Fibroblast of skin of abdomen (primary cell): ENCODE measurements at places on chromosomes 4 and X.

GRCh38 chrX:155767876-155768769, 113.0 kb upstream of the VAMP7 start:
- peak; percentile 43 for DNase-seq

DNA sequence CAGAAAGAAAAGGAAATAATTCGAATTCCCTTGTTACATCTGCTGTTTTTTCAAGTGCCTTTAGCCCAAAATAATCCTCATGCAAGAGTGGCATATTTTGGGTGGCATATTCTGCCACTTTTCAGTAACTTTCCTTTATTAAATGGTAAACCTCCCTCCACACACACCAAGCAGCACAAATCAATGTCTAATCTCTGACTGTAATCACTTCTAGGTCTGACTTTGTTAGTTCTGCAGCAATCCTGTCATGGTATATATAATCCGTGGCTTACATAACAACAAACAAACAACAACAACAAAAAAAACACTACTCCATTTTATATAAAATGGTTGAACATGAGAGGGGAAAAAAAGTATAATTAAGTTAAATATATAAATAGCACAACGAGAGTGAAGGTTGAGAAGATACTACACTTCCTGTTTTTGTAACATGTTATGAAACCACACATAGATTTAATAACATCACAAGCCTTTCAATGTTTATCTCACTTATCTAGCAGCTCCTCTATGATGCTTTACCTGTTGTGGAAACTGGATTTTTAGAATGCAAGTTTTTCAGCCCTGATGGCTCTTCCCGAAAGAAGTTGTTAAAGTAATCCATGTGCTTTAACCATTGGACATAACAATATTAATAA, 715.4 kb downstream of the GRXCR1 start:
- DNase-seq, result no peak

- DNase-seq, result peak; percentile 92
Measured at GRCh38 chr4:156677131-156677531, 294.5 kb downstream of the PDGFC start.

GRCh38 chr4:43765514-43765913, 683.1 kb downstream of the KCTD8 start:
- no peak for DNase-seq

GRCh38 chrX:151084454-151084853, 91.9 kb upstream of the GPR50 start:
- DNase-seq, result no peak

GRCh38 chrX:16718824-16719333, 533 bp upstream of the SYAP1 start:
- no peak for DNase-seq

- peak; percentile 60 for DNase-seq
Measured at GRCh38 chr4:126604268-126604867, 1028.4 kb upstream of the INTU start.

- no peak for DNase-seq
Measured at GRCh38 chrX:133601116-133601515, 185.8 kb upstream of the GPC4 start.

GRCh38 chr4:57065730-57066482, 44.3 kb downstream of the IGFBP7 start:
- DNase-seq, result no peak

GRCh38 chrX:150405006-150405405, 41.9 kb downstream of the MAMLD1 start:
- DNase-seq, result peak; percentile 30

DNA sequence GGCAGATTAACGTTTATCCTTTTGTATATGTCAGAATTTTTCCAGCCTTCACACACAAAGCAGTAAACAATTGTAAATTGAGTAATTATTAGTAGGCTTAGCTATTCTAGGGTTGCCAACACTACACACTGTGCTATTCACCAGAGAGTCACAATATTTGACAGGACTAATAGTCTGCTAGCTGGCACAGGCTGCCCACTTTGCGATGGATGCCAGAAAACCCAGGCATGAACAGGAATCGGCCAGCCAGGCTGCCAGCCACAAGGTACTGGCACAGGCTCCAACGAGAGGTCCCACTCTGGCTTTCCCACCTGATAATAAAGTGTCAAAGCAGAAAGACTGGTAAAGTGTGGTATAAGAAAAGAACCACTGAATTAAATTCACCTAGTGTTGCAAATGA, 94.8 kb downstream of the TET2 start:
- no peak for DNase-seq

- peak; percentile 37 for DNase-seq
Measured at GRCh38 chr4:111849746-111850284, 295.4 kb upstream of the FAM241A start.

GRCh38 chr4:23268072-23268771, 575.5 kb downstream of the GBA3 start:
- no peak for DNase-seq

GRCh38 chrX:116278826-116279225, 108.3 kb downstream of the AGTR2 start:
- DNase-seq, result no peak

- DNase-seq, result peak; percentile 35
Measured at GRCh38 chrX:136268051-136269048, 17.1 kb upstream of the MAP7D3 start.

- no peak for DNase-seq
Measured at GRCh38 chrX:19832191-19832965, 55.0 kb downstream of the SH3KBP1 start.

DNA sequence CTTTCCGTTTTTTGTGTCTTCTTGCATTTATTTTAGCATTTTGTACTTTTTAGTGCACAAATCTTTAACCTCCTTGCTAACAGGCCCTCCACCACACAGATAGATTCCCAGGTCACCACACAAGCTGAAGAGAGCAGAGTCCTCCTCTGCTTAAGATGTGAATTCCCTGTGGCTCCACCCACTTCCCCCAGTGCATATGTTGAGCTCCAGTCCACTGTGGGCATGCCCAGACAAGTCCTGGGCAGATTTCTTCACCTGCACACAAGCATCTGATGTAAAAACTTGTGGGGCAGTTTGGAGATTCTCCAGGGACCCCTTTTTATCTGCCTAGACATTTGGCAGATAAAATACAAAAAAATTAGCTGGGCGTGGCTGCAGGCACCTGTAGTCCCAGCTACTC, 19.8 kb upstream of the PASD1 start:
- DNase-seq, result no peak

GRCh38 chrX:134484039-134484438, 24.1 kb downstream of the HPRT1 start:
- peak; percentile 55 for DNase-seq

DNA sequence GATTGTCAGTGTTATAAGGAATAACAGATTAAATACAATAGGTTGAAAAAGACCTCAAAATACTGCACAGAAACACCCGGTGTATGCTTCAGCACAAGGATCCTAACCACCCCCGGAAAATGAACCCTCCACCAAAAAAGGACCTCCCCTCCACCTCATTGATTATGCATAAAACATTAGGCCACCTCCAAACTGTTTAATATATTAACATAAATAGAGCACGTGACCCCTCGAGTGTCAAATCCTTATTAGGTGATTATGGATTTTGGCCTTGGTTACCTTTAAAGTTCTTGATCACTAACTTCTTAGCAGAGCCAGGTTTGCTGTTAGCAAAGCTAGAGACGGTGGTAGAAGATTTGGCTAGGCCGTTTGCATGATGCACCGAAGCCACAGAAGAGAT, 958 bp downstream of the CUL4B start:
- DNase-seq, result no peak

- no peak for DNase-seq
Measured at GRCh38 chr4:167129146-167129545, 105.1 kb downstream of the SPOCK3 start.

DNA sequence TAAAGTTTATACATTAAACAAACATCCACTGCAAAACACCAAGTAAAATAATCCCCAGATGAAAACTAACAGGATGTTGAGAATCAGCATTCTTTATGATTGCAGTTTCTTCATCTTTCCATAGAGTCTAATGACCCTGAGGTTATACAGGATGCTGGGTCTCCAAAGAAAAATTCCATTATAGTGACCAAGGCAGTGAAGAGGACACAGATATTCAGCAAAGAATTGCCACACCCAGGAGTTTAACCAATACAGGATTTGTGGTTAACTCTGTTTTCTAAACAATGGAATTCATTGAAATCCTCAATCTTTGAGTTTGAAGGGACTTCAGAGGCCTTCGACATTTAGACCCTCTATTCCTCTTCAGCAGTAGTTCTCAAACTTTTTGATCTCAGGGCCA, 76.2 kb upstream of the ESX1 start:
- peak; percentile 62 for DNase-seq

- DNase-seq, result no peak
Measured at GRCh38 chr4:60173103-60173502, 1027.0 kb upstream of the ADGRL3 start.

DNA sequence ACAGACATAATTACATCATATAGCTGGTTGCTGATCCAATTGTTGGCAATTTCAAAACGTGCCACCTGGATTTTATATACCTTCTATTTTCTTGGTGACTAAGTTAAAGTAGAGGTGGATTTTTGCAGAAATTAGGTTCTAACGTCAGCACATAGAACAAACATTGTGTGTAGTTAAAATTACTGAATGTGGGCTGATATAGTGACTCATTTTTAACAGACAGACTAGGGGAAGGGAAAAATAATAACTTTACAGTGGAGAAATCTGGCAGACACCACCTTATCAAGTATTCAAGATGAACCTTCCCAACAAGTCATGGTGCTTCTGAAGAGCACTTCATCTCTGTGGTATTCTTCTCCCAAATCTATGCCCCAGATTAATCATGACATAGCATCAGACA, 134.5 kb downstream of the UCHL1 start:
- no peak for DNase-seq

DNA sequence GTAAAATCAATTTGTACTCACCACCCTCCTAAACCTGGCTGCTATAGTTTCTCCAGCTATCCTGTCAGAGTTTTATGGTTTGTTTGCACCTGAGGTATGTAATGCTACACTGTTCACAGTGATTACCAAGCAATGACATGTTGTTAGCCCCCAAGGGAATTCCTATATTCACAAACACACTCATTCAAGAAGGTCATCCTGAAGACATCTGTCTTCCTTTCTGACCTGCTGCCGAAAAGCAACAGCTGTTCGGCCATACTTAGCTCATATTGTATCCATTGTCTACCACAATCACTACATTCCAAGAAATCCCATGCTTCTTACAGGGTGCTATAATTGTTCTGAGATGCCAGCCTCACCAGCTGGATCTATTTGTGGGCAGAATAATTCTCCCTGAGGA, 160.1 kb upstream of the GYPA start:
- no peak for DNase-seq

DNA sequence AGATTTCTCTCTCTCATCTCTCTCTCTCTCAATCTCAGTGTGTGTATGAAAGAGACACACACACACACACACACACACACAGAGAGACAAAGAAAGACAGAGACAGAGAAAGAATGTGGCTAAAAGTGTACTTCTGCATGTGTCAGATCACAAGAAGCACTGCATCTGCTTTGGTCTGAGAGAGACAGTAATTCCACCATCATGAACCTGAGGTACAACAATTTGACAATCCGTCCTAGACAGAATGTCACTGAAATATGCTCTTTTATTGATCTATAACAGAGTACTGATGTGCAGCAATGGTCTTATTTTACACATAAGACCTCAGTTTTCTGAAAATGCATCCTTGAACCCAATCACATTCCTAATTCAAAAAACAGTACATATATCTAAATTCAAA, 576.2 kb upstream of the SMIM31 start:
- no peak for DNase-seq

DNA sequence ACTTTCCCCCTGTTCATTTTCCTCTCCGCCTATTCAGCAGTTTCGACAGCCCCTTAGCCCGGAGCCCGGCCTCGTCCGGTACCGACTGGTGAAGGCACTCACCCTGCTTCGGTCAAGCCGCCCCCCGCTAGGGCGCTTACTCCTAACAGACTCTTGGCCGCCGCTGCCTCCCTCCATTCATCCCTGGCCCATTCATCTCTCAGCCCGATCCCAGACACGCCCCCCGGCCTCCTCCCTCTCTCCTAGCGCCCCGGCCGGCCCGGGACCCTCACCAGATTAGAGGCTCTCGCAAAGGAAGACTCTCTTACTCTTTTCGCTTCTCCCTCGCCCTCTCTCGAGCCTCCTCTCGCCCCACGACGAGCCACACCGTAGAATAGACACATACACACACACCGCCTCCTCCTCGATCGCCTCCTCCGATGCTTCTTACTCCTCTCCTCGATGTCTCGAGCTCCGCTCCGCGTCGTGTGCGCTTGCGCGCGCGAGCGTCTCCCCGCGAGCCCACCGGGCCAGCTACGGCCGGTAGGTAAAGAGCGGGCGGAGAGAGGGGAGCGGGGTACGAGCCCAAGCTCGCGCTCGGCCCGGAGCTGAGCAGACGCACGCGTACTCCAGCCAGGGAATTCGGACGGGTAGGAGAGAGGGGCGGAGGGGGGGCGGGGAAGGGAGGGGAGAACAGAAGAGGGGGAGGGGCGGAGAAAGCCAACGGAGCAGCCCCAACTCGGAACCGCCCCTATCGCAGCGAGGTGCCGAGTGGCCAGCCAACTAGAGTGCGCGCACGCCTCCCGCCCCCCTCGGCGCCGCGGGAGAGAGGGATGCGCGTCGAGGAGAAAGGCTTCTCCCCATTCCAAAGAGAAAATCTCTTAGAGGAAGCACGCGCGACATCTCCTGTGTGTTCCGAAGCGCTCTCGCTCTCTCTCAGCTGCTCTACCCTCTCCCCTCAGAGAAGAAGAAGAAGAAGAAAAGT, at the start of gene WNK3:
Gene WNK3 (minus strand): TSS at position 633 of the 964 bp plus-strand sequence.
- peak; percentile 88 for DNase-seq

DNA sequence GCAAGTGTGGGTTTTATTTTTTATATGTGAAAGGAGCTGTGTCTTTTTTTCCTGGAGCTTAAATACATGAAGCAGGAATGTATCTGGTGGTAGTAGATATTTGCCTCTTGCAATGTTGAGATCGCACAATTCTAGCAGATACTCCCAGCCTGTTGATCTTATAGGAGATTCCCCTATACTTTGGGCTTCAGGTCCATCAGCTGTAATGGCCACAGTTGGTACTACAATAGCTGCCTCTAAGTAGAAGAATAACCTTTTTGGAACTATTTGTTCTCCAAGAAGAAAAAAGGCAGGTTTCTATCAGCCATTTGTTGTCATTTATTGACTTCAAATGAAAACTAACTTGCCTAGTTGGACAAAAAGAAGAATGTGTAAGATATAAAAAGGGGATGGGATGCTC, 37.7 kb downstream of the LIMCH1 start:
- no peak for DNase-seq

GRCh38 chr4:129144755-129145206, 48.8 kb downstream of the C4orf33 start:
- no peak for DNase-seq

GRCh38 chr4:174538123-174538875, 16.0 kb upstream of the HPGD start:
- no peak for DNase-seq

DNA sequence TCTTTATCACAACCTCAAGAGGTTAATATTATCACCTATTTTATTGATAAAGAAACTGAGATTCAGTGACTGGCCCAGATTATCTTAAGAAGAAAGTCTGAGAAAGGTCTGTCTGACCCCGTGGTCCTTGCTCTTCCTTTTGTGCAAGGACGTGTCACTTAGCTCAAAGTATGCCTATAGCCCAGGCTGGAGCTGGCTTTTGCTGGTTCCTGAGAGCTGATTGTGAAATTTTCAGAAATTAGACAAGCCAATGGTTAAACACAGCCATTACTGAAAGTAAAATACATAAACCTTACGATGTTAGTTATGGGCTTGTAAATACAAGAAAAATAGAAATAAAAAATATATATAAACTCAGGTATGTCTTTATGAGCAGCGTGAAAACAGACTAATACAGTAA, 70.1 kb downstream of the CHRNA9 start:
- DNase-seq, result no peak

- no peak for DNase-seq
Measured at GRCh38 chr4:185637163-185637875, 102.0 kb upstream of the PDLIM3 start.
